ENCODE measurements at places on chromosomes 1 and 21. TPM values are rescaled to one million over a fixed set of nuclear protein-coding genes. Genes with fewer than 3 reads are reported as not detected.
A peak's percentile ranks its signal among the peaks of the same experiment; 100 is the strongest.

- DNase-seq, result no peak
- no peaks in the 10 kb centered on the region for H3K36me3 ChIP-seq
- H3K4me3 ChIP-seq, result no peak overlapping the region
These were observed 101.3 kb upstream of the ZBTB40 start for GRCh38 chr1:22350171-22350923.

DNA sequence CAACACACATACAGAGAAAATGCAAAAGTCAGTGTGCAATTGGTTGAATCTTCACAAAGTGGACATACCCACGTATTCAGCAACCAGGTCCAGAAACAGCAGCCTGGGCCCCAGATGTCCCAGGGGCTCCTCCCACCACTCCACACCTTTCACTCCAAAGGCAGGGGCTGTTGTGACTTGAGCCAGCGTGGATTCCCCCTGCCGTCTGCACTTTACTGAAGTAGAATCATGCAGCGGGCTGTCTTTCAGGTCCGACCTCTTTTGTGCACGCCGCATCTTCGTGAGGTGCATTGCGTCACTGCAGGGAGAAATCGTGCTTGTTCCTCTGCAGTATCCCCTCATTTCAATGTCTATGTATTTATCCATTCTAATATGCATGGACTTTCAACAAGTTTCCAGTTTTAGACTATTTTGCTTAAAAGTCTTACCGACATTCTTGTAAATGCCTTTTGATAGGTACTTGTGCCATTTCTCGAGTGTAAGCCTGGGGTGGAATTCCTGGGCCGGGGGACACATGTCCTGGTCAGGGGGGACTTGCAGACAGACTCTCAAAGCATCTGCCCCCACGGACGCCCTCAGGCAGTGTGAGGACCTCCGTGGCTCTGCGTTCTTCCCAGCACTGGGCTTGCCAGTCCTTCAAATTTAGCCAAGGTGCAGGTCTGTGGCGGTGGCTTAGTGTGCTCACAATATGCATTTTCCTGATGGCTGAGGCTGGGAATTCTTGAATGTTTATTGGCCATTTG, 29.3 kb upstream of the ACTRT2 start:
- no peak overlapping the region for H3K4me3 ChIP-seq
- H3K36me3 ChIP-seq, result no peaks in the 10 kb centered on the region
- H3K27ac ChIP-seq, result no peak overlapping the region
- no peak for DNase-seq
- H3K4me1 ChIP-seq, result no peaks in the 10 kb centered on the region

GRCh38 chr1:45328680-45329079, 2.0 kb downstream of the HPDL start:
- H3K4me1 ChIP-seq, result peaks cover 21% of the 10 kb centered on the region
- H3K27ac ChIP-seq, result no peak overlapping the region
- H3K4me3 ChIP-seq, result no peak overlapping the region
- peaks cover 19% of the 10 kb centered on the region for H3K36me3 ChIP-seq

DNA sequence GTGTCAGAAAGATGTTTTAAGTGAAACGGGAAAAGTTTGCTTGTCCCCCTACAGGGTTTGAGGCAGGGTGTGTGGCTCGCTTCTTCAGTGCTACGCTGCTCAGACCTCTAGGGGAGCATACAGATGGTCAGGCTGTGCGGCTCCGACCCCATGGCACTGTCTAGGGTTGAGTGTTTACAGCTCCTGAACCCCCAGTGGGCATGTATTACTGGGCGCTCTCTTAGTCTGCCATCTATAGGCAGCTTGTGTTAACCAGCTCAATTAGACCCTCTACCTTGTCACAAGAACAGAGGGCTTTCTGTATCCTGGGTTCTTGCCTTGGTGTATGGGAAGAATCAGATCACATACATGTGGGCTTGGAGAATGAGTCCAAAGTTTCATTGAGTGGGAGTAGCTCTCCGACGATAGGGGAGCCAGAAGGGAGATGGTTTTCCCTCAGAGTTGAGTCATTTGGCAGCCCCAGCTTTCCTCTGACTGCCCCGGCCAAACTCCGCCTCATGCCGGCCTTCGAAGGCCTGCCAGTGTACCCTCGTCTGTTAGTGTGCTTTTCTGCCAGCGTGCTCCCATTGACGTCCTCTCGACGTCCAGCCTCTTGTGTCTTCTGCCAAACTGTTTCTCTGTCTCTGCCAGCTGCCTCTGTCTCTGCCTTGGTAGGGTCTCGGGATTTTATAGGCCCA, 38.6 kb upstream of the ADGRL4 start:
- H3K27me3 ChIP-seq, result no peaks in the 10 kb centered on the region
- H3K27ac ChIP-seq, result no peak overlapping the region
- H3K4me1 ChIP-seq, result no peaks in the 10 kb centered on the region
- H3K4me3 ChIP-seq, result no peak overlapping the region
- DNase-seq, result no peak

DNA sequence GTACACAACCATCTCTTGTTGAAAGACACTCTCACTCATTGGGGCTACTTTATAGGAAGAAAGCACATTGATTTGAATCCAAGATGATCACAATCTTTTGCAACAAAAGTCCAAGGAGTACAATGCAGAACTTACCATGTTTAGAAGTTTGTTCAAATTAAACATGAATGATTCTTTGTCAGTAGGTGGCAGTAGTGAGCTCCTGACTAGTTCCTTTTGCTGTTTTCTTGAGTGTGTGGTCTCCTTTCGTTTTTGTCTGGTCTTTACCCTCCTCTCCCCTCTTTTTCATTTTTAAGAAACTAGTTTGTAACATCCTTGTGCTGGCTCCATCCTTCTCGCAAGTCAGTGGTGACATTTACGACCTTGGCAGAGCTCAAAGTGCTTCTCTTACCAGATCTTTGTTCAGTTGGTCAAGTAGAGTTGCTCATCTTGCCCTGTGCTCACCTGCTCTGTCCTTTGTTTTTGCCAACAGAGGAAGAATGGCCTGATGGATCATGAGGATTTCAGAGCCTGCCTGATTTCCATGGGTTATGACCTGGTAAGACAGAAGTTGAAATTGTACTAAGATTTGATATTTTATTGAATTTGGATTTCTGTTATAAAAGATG, 35.7 kb upstream of the MTR start:
- no peak for DNase-seq
- no peak overlapping the region for H3K4me3 ChIP-seq

GRCh38 chr1:145997016-145997717, 788 bp upstream of the TXNIP start:
- peaks cover 43% of the 10 kb centered on the region for H3K4me1 ChIP-seq
- H3K4me3 ChIP-seq, result peak overlapping the region; percentile 74
- H3K27me3 ChIP-seq, result no peaks in the 10 kb centered on the region

DNA sequence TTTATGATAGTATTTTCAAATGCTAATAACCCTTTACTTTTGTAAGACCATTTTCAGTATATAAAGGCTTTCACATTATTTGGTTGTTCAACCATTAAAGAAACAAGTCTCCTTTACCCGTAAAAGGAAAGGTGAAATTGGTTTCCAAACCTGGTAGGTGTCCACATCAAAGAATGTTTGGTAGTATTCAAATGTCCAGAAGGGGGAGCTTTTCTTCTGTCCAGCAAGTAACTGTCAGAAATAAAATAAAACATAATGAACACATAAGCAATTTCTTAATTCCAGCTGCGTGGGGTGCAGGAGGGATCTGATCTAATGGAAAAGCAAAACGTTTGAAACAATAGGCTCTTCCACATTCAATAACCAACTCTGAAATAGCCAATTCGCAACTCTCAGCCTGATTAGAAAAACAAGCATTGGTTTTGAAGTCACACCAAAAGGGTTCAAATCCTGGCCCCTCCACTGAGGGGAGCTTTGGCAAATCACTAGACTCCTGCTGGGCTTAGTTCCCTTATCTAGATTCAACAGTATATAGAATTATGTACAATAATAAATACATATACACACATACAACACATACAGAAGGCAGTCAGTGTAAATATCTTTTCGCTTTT, 11.0 kb downstream of the YIPF1 start:
- no peak overlapping the region for H3K4me3 ChIP-seq
- H3K36me3 ChIP-seq, result peaks cover 43% of the 10 kb centered on the region
- H3K27ac ChIP-seq, result no peak overlapping the region
- no peaks in the 10 kb centered on the region for H3K27me3 ChIP-seq
- no peaks in the 10 kb centered on the region for H3K4me1 ChIP-seq

GRCh38 chr1:56424744-56425493, 154.4 kb downstream of the PLPP3 start:
- H3K27ac ChIP-seq, result peak overlapping the region; percentile 43
- H3K27me3 ChIP-seq, result no peaks in the 10 kb centered on the region
- DNase-seq, result peak; percentile 90
- no peak overlapping the region for H3K4me3 ChIP-seq

DNA sequence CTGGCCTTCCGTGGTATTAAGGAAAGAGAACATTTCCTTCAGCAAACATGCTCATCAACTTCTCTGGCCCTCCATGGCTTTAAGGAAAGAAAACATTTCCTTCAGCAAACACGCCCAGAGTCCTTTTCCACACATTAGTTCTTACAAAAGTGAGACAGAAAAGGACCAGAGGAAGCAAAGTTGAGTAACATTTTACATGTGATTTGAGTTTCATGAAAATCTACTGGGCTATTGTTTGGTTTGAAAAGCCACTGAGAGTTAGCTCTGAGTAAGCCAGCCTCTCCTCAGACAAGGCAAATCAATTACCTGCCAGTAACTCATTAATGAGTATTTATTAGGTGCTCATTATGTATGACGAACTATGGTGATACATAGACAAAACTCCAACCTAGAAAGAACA, 78.0 kb downstream of the NID1 start:
- no peak overlapping the region for H3K4me3 ChIP-seq
- peaks cover 20% of the 10 kb centered on the region for H3K4me1 ChIP-seq
- no peaks in the 10 kb centered on the region for H3K27me3 ChIP-seq
- DNase-seq, result no peak
- peaks cover 91% of the 10 kb centered on the region for H3K36me3 ChIP-seq
- H3K27ac ChIP-seq, result peak overlapping the region; percentile 24

GRCh38 chr1:115130786-115131185, 41.5 kb upstream of the TSPAN2 start:
- H3K27me3 ChIP-seq, result no peaks in the 10 kb centered on the region
- H3K27ac ChIP-seq, result no peak overlapping the region
- H3K4me3 ChIP-seq, result no peak overlapping the region
- H3K4me1 ChIP-seq, result no peaks in the 10 kb centered on the region

DNA sequence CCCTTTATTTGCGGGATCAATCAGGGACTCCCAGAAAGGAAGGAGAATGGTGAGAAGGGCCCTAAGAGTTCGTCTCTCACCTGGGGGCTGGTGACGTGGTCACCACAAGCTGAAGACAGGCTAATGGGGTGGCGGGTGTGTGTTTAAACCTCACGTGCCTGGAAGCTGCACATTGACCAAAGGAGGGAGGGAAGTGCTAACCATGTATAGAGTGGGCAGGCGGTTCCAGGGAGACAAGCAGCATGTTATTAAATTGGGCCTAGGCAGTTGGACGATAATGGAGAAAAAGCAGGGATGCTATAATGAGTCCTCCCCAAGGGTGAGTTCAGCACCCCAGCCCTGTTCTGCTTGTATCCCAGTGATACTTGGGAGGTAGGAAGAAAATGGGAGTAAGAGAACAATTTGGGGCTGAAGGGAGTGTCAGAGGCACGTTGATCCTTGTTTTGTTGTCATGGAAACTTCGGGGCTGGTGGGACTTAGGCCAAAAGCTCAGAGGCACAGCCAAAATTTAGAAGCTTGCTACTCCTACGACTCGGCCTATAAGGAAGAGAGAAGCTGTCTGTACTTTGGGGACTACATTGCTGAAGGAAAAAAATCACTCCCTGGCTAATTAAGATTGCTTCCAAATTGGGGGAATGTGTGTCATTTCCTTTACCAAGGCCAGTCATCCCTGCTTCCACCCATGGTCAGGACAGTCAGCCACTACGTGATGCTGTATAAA, 33.2 kb upstream of the EPHA8 start:
- no peaks in the 10 kb centered on the region for H3K27me3 ChIP-seq
- H3K4me3 ChIP-seq, result no peak overlapping the region
- H3K27ac ChIP-seq, result peak overlapping the region; percentile 9
- peaks cover 28% of the 10 kb centered on the region for H3K36me3 ChIP-seq
- H3K4me1 ChIP-seq, result no peaks in the 10 kb centered on the region

GRCh38 chr1:15325375-15326085, 78.5 kb downstream of the FHAD1 start:
- no peak overlapping the region for H3K27ac ChIP-seq
- no peaks in the 10 kb centered on the region for H3K27me3 ChIP-seq
- H3K4me1 ChIP-seq, result no peaks in the 10 kb centered on the region

- DNase-seq, result no peak
- H3K4me3 ChIP-seq, result no peak overlapping the region
- H3K4me1 ChIP-seq, result no peaks in the 10 kb centered on the region
- peaks cover 15% of the 10 kb centered on the region for H3K27me3 ChIP-seq
- no peak overlapping the region for H3K27ac ChIP-seq
These were observed 5.3 kb downstream of the PADI2 start for GRCh38 chr1:17113963-17114362.

DNA sequence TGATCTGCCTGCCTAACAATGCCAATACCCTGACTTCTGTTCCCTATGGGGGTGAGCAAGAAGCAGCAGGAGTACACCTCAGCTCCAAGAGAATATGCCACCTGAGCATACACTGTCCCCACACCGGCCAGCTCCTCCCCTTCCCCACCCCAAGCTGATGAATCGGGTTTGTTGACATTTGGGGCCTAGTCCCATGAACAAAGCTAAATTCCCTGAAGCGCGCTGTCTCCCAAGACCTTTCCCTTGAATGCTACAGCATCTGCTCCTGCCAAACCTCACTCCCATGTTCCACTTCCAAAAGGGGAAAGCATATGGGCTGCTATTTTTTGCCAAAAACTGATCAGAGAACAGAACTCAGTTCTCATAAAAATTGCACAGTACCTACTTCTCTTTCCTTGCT, 220.4 kb upstream of the CAMK1G start:
- H3K27ac ChIP-seq, result no peak overlapping the region
- no peaks in the 10 kb centered on the region for H3K36me3 ChIP-seq
- DNase-seq, result no peak
- no peak overlapping the region for H3K4me3 ChIP-seq
- no peaks in the 10 kb centered on the region for H3K4me1 ChIP-seq
- H3K27me3 ChIP-seq, result no peaks in the 10 kb centered on the region

- H3K36me3 ChIP-seq, result no peaks in the 10 kb centered on the region
- H3K4me3 ChIP-seq, result no peak overlapping the region
- no peak for DNase-seq
- H3K27ac ChIP-seq, result peak overlapping the region; percentile 95
These were observed 3.3 kb downstream of the SH3BGR start for GRCh38 chr21:39454949-39455668.

- H3K27ac ChIP-seq, result peak overlapping the region; percentile 95
- no peaks in the 10 kb centered on the region for H3K4me1 ChIP-seq
- DNase-seq, result no peak
- H3K36me3 ChIP-seq, result no peaks in the 10 kb centered on the region
- H3K4me3 ChIP-seq, result peak overlapping the region; percentile 44
These were observed 9.4 kb upstream of the LMNA start for GRCh38 chr1:156104861-156105832.

- H3K27ac ChIP-seq, result no peak overlapping the region
- DNase-seq, result no peak
- no peaks in the 10 kb centered on the region for H3K4me1 ChIP-seq
- no peak overlapping the region for H3K4me3 ChIP-seq
These were observed 86.4 kb downstream of the PAX7 start for GRCh38 chr1:18716785-18717678.

Gene KCNJ15
- 0.33 TPM for total RNA-seq

Gene CDC42BPA
- 32.0 TPM for total RNA-seq

Measured in right atrium auricular region (tissue), 2 donors.